ENCODE measurements at places on chromosomes 13 and 19.

DNA sequence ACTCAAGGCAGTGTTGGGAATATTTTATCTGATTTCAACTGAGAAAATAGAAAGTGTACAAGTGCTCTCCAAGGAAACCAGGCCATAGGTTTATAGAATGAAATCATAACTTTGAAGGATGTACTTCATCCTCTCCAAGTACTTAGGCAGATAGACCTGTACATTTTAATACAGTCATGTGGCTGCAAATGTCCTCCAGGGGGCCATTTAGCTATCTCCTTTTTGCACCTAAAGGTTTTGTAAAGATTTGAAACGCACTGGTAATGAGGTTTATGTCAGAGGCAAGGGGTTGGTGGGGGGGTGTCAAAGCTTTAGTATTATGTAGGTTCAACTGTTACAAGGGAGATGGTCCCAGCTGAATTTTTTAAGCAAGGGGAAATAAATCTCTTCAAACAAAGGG is 364.4 kb downstream of the DCT start:
- DNase-seq = no peak

- DNase-seq = no peak
Measured at GRCh38 chr13:95536632-95537241, 15.8 kb upstream of the CLDN10 start.

DNA sequence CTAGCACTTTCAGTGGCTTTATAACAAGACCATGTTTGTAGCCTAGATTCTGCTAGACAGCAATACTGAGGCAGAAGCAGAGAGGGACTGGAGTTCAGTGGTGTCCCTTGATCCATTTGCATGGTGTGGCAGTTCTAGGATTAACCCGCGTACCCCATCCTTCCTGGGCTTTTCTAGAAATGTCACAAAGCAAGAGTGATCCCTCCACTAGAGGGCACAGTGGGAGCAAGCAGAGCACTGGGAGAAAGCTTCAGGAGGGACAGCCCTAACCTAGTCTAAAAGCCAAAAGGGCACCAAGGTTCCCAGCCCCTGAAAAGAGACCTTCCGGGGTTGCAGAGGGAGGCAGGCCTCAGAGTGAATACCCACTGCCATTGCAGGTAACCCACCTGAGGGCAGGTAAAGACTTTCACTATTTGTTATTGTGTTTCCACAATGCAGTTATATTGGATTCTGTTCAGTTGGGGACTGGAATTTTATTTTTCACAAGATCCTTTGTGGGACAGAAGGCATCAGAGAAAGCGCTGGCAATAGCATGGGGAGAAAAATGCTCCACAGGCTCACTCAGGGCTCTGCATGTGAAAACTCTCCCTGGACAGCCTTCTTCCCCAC is 170.6 kb downstream of the FLT1 start:
- peak; percentile 89 for DNase-seq

DNA sequence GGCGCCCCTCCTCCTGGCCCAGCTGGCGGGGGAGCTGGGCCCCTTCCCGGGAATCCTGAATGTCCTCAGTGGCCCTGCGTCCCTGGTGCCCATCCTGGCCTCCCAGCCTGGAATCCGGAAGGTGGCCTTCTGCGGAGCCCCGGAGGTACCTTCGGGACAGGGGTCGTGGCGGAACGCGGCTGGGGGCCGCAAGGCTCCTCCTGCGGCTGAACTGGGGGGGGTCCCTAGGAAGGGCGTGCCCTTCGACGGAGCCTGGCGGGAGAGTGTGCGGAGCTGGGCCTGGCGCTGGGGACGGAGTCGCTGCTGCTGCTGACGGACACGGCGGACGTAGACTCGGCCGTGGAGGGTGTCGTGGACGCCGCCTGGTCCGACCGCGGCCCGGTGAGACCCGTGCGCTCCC is 8.6 kb downstream of the ALDH16A1 start:
- no peak for DNase-seq

DNA sequence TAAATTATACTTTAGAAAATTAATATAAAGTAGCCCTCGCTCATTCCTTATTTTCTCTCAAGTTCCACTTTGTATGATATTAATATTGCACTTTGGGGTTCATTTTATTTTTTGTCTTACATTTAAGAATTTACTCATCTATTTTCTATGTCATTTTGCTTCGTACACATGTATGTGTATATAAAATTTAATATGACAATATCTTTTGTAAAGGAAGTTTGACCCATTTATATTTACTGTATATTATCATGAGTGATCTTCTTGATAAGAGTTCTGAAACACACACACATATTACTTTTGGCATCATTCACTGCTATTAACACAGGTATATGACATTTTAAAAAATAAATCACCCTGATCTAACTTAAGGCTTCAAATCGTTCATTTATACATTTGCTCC is 83.1 kb downstream of the IRS2 start:
- no peak for DNase-seq
